T follicular helper cell (primary cell): ENCODE measurements at places on chromosomes 1 and 21.
A peak's percentile ranks its signal among the peaks of the same experiment; 100 is the strongest.

- DNase-seq = no peak
Observed at GRCh38 chr1:239139801-239140200, 246.6 kb upstream of the CHRM3 start.

DNA sequence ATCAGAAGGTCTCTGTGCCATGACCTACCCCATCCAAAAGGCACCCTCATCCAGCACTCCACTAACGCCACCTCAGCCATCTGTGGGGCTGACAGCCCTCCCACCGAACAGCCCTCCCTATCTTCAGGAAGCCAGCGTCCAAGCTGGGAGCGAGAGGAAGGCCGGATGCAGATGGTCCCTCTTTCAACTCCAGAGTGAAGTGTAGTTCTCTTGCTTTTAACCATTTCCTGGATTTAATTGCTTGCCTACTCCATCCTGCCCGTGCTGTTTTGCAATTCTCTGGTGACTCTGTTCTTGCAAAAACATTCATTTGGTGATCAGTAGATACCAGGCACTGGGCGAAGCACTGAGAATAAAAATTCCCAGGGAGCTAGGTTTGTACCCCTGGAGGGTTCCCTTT lies 8.2 kb upstream of the DYRK1A start:
- no peak for DNase-seq

GRCh38 chr1:31593770-31594632 lies 17.7 kb downstream of the TINAGL1 start:
- peak; percentile 64 for DNase-seq

- no peak for DNase-seq
Observed at GRCh38 chr21:26157801-26158200, 12.8 kb downstream of the APP start.

GRCh38 chr21:21179619-21180298 lies 181.6 kb downstream of the NCAM2 start:
- no peak for DNase-seq

GRCh38 chr1:2812136-2812535 lies 10.6 kb upstream of the TTC34 start:
- DNase-seq = no peak

GRCh38 chr1:62003777-62004176 lies 190.9 kb upstream of the L1TD1 start:
- DNase-seq = no peak

GRCh38 chr1:166920561-166921475 lies 44.8 kb upstream of the TADA1 start:
- no peak for DNase-seq

DNA sequence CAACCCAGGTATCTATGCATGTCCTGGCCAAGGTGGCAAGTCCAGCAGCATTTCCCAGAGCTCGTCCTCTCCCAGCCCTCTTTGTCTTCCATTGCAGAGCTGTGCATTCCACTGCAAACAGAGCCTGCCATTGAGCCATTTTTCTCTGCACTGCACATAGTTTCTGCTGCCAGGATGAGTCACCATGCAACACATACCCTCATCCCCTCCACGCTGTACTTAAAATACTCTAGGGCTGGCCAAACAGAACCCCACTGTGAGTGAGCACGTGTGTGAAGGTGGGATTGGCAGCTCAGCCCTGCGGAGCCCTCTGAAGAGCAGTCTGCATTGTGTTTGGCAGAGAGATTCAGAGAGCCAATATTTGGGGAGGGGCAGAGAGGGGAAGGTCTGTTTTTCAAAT lies 3.9 kb upstream of the ATP1B1 start:
- no peak for DNase-seq

DNA sequence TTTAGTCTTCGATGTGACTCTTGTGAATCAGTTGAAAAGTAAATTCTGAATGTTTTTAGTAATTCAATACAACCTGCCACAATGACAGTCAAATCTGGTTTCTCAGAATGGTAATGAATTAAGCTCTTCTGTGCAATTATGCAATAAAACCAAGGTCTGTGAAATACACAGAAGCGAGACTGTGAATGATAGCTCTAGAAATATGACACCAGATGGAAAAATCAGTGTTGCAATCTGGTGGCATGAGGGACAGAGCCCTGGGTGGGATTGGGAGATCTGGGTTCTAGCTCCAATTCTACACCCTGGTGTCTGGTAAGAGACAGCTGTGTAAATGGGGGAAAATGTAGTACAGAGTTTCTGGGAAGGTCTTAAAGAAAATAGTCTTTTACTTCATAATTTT lies 586.4 kb upstream of the ZRANB2 start:
- no peak for DNase-seq

DNA sequence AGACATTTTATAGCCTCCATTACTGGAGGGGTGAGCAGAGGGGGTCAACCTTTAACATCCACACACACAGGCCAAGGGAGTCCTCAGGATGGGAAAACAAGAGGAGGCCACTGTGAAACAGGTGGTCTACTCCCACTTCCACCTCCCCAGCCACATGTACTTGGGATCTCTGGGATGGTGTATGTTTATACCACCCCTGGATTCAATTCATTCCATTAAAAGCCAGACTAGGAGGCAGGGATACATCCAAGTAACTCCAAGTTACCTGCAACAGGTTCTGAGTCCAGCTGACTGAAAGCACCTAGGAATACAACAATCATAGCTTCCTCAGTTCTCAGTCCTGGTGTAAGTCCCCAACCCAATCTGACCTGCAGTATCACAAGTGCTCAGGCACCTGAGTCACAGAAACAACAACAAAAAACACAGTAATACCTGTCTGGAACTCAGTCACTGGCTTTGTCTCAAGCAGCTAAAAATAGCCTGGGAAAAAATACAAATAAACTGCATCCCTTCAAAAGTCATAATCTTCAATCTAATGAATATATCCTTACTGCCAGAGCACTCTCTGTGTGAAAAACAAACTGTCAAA lies 9.8 kb downstream of the ERI3 start:
- no peak for DNase-seq

- DNase-seq = peak; percentile 53
Observed at GRCh38 chr1:23544444-23545389, 13.7 kb upstream of the E2F2 start.

GRCh38 chr21:36030581-36031189 lies 29.6 kb downstream of the SETD4 start:
- no peak for DNase-seq

- no peak for DNase-seq
Observed at GRCh38 chr1:182460550-182460951, 10.6 kb downstream of the RGSL1 start.

GRCh38 chr21:37940691-37941090 lies 24.4 kb upstream of the KCNJ6 start:
- no peak for DNase-seq

- DNase-seq = no peak
Observed at GRCh38 chr1:216184126-216184680, 239.0 kb downstream of the USH2A start.

GRCh38 chr1:184801503-184801902 lies 46.8 kb upstream of the EDEM3 start:
- no peak for DNase-seq

DNA sequence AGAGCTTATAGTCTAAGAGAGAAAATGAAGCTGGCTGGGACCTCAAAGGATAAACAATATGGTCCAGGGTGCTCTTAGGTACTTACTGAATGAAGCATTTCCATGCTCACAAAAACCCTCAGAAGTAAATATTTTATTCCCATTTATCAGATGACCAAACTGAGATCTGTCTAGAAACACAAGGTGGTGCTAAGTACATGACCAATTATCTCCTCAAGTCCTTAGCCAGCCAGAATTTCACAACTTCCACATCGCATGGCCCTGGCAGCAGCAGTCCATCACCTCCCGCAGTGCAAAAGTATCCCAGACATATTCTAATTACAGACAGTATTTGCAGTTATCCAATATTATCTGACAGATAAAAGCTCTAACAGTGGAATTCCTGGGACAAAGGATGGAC lies 321.7 kb upstream of the PROX1 start:
- DNase-seq = no peak

- no peak for DNase-seq
Observed at GRCh38 chr21:45442276-45442675, 37.3 kb downstream of the COL18A1 start.

GRCh38 chr1:12426030-12426429 lies 192.0 kb downstream of the DHRS3 start:
- no peak for DNase-seq

GRCh38 chr1:27473755-27474154 lies 16.2 kb downstream of the WASF2 start:
- DNase-seq = no peak

- DNase-seq = no peak
Observed at GRCh38 chr1:92929461-92929860, 31.8 kb downstream of the DIPK1A start.

DNA sequence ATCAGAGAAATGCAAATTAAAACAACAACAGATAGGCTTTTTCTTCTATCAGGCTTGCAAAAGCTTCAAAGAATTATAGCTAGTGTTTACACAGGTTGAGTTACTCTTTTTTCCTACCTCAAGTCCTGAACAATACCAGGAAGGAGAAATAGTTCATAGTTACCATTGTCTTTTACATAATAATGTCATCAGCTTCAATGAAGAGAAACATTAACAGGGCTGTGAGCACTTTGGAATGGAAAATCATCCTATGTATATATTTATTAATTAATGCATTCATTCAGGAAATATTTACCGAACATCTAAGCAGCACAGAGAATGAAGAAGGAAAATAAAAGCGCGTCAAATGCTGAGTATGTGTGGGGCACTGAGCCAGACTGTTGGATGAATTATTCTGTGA lies 197.3 kb downstream of the ZBTB18 start:
- DNase-seq = no peak

- no peak for DNase-seq
Observed at GRCh38 chr1:192801451-192801850, 7.4 kb upstream of the RGS2 start.

GRCh38 chr21:23003951-23004350 lies 2005.7 kb downstream of the NCAM2 start:
- no peak for DNase-seq

DNA sequence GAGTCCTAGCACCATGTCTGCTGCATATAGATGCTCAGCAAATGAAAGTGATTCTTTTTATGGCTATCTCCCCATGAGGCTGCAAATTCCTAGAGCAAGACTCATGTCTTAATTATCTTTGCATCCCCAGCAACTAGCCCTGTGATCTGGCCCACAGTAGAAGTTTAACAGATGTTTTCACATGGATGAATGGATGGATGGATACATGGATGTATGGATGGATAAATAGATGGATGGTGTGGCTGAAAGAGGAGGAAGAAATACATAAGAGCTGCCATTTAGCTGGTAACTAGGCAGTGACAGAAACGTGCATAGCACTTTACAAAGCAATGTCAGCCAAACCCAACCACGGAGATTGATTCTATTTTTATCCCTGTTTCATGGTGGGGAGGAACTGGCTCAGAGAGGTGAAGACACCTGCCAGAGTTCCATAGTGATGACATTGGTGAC lies 32.7 kb upstream of the ZBTB40 start:
- no peak for DNase-seq

GRCh38 chr1:151372058-151372934 lies at the start of gene SELENBP1:
Gene SELENBP1, minus strand, starts transcription at chr1:151372705. Its CDS starts 64 bp downstream, at chr1:151372641.
- DNase-seq = no peak

DNA sequence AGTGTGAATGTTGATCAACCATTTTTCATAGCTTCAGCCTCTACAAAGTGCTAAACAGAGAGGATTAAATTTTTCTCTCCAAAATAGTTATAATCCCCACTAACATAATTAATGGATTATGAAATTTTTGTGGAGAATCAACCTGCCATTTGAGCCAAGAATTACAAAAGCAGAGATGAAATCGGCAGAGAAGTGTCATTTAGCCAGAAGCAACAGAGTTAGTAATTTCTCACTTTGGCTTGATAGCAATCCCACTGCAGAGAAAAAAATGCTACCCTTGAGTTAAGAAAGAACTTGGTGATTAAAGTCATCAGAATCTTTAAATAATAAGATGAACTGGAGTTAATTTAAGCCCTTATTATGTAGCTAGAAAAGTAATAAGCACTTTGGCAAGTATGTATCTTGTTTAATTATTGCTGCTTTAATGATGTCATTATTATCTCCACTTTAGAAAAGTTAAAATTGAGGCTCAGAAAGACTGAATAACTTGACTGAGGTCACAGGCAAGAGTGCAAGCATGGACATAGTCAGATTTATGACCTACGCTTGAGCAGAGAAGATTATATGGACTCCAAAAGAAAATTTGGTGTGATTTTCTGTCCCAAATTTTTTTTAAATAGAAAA lies 37.3 kb downstream of the RGS4 start:
- DNase-seq = no peak

DNA sequence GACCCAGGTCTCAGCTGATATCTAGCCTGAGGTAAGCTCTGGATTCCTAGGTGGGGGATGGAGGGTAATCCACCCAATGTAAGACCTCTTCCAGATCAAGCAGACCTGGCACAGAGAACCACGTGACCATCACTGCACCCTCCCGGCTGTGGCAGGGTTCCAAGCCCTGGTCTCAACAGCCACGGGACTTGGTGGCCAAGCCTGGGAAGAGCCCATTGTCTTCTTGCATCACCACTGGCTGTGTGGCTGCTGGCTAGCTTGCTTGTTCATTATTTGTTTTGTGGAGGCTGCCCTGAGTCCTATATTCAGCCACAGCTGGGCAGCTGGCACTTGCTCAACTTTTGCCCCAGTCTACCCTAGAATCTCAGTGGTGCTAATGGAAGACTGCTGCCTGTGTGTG lies 24.1 kb upstream of the NFASC start:
- DNase-seq = no peak

DNA sequence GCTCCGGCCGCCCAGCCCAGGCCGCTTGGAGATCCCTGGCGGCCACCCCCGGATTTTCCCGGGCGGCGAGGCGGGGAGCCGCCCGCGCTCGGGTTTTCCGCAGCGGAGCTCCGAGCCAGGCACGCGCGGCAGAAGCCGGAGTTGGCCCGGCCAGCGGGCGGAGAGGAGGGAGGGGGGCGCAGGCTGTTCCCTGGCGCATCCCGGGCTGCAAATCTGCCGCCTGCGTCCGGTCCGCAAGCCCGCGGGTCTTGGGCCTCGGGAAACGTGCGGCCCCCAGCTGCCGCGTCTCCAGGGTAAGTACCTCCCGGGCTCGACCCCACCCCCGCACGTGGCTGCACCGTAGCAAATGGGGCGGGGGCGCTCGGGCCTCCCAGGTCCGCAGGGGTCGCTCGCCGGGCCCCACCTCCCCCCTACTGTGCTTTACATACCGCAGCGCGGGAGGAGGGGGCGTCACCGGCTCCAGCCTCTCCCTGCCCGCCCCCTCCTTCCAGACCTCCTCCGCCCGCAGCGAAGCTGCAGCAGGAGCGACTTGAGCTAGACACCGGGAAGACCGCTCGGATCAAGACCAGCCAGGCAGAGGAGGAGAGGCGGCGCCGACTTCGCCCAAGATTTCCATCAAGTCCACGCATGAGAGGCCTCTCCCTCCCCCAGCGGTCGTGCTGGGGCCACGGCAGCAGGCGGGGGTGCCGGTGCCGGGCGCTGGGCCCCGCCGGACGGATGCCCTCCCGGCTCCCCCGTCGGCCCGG lies 1.6 kb downstream of the TMEM200B start:
- DNase-seq = no peak

DNA sequence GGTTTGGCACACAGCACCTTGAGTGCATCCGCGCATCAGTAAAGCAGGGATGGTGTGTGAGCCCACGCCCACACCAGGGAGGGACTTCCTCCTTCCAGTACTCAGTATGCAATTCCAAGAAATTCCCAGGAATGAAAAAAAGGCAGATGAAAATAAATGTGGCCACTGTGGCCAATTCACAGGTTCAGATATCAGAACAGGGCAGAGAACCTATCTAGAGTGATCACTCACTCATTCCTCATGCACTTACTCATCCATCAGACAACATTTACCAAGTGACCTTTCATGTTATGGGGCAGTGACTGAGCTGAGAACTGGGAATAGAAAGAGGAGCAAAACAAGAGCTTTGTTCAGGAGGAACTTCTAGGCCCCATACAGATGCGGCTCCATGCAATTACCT lies 113.7 kb downstream of the ZSCAN20 start:
- DNase-seq = no peak
